GM04504 (cell line): ENCODE measurements at places on chromosomes 12 and 14.

DNA sequence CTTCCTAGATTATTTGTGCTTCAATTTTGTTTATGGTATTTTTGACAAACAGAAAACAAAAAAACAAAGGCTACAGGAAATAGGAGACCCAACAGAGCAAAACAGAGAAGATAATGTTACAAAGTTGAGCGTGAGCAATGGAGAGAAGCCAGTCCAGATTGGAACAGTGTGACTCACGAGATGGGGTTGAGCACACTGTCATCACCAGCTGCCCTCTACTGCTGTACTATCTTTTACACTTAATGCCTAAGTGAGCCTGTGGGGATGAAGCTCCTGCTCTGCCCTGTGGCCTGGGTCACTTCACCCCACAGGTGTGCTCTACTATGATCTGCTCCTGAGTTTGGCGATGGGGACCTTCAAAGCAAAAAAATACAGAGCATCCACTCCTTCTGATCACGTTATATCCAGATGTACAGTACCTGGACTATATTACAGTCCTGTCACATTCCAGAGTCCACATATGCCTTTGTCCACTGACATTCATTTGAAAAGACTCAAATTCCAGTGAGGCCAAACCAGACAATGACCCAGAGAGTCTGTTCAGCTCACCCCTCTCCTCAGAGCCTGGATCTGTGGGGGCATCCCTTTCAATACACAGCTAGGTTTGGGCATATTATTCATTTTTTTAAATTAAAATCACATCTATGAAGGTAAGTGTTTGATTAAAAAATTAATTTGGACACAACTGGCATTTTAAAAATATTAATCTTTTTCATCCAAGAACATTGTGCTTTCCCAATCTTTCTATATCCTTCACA is 4.4 kb downstream of the IPO8 start:
- DNase-seq, result peak; percentile 50

- no peak for DNase-seq
Measured at GRCh38 chr14:82447586-82447985, 913.9 kb upstream of the SEL1L start.

DNA sequence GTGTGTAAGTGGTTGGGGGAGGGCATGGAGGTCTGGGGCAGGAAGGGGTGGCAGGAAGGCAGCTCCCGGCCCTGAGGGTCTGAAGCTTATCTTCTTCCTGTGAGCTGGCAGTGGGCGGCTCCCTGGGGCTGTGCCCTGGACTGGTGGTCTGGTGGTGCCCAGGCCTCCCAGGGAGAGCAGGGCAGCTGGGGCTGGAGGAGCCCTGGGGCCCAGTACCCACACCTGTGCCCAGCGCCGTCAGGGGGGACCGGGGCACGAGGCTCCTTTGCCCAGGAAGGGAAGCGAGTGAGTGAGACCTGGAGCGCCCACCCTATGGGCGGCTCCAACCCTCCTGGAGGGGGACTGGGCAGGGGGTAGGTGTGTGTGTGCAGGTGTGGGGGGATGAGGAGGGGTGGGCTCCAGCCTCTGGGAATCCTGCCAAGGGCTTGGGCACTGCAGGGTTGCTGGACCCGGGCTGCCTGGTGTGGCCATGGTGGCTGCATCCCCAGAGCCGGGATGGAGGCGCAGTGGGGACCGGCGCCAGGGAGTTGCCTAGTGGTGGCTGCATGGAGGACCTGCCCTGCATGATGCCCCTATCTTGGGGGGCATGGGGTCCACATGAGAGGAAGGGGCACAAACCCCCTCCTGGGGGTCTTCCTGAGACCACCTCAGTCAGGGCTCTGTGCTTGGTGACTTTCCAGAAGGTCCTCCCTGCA is 353.6 kb downstream of the TMEM121 start:
- DNase-seq, result no peak

GRCh38 chr14:72387726-72388125 is 455.5 kb downstream of the RGS6 start:
- DNase-seq, result no peak

GRCh38 chr12:40691913-40692764 is at the start of gene CNTN1:
TSS of gene CNTN1 (plus strand) at chr12:40692439.
- DNase-seq, result no peak
